ENCODE measurements at places on chromosomes 6 and 20.
A peak's percentile ranks its signal among the peaks of the same experiment; 100 is the strongest.

DNA sequence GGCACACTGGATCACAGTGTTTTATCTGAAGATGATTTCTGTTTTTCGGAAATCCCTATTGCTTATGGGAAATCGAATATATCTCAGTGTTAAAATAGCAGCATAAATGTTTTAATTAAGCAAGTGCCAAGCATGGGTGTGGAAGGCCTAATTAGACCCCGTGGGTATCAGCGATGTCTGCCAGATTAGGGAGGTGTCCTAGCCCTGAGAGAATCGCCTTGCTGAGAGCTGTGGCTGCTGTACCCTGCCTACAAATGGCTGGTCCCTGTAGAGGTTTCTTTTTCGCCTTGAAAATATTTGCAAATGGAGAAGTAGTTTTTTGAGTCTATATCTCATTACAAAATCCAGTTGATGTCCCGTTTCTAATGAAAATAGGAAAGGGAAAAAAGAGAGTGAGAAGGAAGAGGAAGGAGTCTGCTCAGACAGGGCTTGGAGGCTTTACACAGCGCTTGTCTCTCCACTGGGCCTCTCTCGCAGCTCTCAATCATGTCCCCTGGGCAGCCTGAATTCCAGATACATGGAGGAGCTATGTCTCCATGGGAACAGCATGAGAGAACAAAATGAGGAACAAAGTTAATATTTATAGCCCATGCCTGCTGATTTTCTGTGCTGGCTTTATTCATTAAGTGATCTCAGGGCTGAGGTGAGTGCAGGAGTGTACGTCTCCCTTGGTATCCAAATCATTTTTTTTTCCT, 35.2 kb upstream of the BCLAF1 start:
- DNase-seq: no peak

DNA sequence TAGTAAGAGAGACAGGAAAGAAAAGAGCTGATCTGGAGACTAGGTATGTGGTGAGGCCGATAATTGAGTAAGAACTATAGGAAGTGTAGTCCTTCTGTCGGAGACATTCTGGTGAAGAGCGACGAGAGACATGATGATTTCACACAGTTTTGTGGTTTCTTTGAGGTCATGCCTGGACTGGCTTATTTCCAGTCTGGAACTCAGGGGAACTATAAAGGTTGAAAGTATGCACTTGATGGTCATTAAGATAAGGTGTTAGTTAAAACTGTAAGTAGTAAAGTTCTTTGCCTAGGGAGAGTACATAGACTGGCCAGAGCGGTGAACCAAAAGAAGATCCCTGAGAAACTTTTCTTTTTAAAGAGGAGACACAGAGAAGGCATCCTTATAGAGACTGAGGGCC, 68.8 kb downstream of the RFX6 start:
- no peak for DNase-seq

GRCh38 chr6:115271434-115271833, 789.3 kb downstream of the FRK start:
- DNase-seq: no peak

GRCh38 chr6:157787080-157787479, 36.0 kb upstream of the SNX9 start:
- DNase-seq: no peak

GRCh38 chr6:4297348-4297747, 162.0 kb upstream of the ECI2 start:
- DNase-seq: no peak

- DNase-seq: no peak
These were observed 31.1 kb downstream of the SERPINB6 start for GRCh38 chr6:2940010-2940850.

DNA sequence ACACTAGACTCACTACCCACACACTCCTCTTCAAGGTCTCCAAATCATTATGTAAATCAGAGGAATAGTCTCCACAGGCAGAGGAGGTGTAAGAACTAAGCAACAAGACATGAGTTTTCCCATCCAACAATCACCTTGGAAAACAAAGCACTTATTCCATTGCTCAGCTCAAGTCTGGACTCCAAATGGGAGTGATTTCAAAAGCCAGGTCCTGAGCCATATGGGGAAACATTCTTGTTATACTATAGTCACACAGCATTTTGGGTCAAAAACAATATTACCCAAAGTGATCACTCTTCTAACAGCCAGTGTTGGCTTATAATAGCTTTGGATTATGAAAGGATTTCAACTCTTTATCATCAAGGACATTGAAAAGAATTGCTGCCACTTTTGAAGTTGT, 3.6 kb upstream of the PRPH2 start:
- DNase-seq: no peak

- DNase-seq: peak; percentile 47
These were observed 102.1 kb downstream of the ATG5 start for GRCh38 chr6:106223300-106223930.

- no peak for DNase-seq
These were observed 187.6 kb downstream of the DTNBP1 start for GRCh38 chr6:15475261-15475660.

GRCh38 chr6:4606821-4607704, 169.1 kb upstream of the CDYL start:
- peak; percentile 20 for DNase-seq

GRCh38 chr6:111724505-111724904, 118.8 kb upstream of the TRAF3IP2 start:
- no peak for DNase-seq

GRCh38 chr20:23156170-23156841, 70.2 kb upstream of the CD93 start:
- DNase-seq: no peak

DNA sequence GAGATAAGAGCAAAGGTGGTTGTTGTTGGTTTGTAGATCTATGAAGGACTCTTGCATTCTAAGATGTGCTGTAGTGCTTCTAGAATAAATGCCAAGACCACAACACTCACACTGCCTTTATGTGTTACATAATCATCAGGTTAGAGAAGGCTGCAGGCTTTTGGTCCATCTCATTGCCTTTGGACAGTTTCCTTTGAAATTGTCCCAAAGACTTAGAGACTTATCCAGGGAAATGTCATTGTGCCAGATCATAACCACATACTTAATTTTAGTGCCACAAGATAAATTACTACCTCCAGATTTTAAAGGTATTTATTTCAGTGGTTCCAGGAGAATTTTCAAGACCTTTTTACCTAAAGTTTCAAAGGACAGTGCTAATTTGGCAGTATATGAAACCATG, 666.6 kb upstream of the CITED2 start:
- DNase-seq: no peak

DNA sequence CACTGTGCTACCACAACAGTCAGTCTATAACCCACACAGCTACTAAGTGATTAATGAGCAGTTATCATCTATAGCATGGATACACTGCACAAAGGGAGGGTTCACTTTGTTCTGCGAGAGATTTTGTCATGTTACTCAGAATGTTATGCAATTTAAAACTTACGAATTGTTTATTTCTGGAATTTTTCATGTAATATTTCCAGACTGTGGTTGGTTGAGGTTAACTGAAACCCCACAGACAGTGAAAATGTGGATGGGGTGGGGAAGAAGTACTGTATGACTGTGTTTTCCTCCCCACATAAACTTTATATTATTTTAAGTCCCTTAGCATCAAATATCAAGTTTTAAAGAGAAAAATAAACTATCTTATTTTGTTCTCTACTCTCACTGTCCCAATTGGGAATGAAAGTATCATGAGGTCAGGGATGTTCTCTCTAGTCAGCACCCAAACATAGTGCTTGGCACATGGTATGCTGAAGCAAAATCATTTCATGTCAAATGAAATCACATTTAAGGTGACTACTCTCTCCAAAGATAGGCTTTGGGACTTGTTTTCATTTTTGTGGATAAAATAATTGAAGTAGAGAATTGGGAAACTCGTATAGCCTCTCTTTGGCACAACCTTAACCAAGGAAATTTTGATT, 25.4 kb downstream of the DOP1A start:
- no peak for DNase-seq

DNA sequence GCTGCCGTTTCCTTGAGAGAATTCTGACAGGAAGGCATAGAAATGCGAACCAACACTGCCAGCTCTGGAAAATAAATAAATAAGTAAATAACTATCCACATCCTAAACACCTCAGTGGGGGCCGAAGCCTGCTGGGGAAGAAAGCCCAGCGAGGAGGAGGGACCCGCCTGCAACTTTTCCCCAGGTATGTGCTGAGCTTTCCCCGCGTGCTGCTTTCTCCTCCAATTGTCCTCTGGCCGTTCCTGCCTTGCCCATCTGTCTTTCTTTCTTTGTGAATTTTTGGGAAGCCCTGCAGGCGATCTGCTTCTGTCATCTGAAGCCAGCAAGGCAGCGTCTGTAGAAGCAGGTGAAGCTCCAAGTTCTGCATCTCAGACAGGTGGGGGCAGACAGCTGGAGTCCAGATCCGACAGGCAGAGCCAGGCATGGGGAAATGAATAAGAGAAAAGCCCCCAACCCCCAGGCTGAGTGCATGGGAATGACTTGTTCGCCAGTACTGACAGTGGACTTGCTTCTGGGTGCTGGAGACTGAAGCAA, 49.2 kb upstream of the IL17A start:
- DNase-seq: no peak

DNA sequence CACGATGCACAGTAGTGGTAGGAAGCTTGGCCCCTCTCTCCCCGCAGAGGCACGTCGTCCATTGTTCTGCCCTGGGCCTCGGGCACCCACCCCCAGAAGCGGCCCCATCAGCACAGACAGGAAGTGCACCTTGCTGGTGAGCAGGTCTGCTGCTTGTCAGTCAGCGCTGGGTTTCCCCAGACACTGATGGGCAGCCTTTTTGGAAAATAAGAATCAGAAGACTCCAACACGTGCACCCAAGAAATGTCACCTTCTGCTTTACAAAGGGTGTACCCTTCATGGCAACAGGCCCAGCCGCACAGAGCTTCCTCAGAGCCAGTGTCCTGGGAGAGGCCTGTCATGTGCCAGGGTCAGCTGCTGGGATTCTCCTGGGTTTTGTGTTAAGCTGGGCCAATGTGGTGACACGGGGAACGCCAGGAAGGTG, 34.7 kb upstream of the IRF4 start:
- DNase-seq: no peak

DNA sequence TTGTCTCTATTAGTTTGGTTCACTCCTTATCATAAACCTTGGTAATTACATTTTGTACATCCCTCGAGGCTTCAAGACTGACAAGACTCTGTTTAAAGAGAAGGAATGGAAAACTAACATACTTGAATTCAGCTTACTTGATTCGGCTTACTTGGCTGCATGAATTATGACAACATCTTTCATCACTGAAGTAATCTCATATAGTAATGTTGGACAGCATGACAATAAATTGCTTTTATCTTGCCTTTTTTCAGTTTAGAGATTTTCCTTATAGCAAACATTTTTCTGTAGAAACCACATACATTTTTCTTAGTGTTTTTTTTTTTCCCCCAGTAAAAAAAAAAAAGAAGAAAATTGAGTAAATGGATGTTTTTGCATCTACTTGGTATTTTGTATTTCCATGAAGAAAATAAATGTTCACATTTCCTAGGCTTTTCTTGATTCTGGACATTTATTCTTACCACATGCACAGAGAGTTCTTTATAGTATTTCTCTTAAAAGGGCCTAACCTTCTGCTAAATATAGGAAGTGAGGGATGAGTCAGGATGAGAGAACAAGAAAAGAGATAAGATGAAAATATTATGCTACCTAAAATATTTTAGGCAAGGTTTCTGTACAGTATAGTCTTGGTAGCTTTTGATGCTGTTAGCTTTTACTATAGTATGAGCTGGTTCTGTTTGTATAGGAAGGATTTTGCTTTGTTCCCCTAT, 101.0 kb upstream of the HDGFL1 start:
- no peak for DNase-seq
